ENCODE measurements at places on chromosomes 7 and 10.
A peak's percentile ranks its signal among the peaks of the same experiment; 100 is the strongest.

DNA sequence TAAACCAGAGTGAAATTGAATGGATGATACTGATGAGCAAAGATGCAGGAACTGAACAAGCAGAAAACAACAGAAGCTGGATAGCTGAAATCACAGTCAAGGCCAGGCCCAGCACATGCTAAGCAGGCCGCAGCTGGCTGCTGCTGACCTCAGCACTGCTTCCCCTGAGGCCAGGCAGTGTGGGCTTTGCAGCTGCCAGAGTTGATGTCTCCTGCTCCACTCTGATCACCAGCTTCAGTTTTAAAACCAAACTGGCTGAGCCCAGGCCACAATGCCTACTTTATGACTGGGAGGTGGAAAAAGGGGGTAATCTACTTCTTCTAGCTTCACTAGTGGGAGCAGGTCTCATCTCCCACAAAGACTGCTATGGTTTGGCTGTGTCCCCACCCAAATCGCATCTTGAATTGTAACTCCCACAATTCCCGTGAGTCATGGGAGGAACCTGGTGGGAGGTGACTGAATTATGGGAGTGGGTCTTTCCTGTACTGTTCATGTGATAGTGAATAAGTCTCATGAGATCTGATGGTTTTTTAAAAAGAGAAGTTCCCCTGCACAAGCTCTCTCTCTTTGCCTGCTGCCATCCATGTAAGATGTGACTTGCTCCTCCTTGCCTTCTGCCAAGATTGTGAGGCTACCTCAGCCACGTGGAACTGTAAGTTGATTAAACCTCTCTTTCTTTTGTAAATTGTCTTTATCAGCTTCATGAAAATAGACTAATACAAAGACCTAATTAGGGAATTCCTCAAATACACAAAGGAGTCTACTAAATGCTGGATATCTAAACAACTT lies 136.4 kb upstream of the ITGB1 start:
- DNase-seq: no peak

DNA sequence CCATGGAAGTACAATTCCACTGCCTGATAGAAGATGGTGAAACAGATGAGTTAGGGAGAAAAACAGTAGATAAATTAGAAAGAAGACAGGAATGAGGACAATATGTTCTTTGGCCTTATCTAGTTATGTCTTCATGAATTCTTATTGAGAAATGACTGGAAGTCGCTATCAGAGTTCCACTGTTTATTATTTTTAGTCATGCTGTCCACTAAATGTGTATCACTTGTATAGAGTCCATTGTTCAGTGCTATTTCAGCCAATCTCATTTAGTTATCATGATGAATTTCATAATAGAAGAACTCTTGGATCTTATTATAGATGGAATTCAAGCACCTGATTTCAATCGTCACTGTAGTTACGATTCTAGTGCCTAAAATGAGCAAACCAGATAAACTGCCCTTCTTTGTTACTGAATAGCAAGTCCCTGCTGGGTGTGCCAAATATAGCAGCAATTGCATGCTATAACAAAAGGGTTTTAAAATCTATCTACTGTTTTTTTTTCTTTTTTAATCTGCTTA lies 177.7 kb upstream of the COL1A2 start:
- no peak for DNase-seq

DNA sequence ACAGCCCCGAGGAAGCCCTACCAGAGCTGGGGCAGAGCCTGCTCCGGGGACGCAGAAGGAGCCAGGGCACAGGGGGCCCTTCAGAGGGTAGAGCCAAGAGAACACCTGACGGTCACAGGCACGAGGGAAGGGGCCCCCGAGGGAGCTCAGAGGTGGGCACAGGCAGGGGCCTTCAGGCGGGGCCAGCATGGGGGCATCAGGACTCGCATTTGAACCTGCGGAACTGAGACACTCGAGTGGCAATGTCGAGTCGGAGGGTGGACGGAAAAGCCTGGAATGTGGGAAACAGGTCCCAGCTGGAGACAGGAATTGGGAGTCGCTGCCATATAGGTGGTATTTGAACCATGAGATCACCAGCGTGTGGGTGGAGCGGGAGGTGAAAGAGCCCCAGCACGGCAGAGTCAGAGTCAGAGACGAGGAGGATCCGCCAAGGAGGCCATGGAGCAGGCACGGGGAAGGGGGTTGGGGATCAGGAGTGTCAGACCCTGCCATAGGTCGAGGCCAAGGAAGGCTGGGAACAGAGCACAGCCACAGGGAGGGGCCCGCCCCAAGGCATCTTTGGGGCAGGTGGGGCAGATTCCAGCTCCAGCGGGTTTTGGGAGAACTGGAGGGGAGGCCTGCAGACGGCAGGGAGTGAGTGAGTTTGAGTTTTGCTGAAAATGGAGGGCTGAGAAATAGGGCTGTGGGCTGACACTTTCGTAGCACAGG lies 13.8 kb downstream of the STK32C start:
- DNase-seq: no peak

GRCh38 chr7:128853799-128854198 lies 8.9 kb upstream of the ATP6V1F start:
- no peak for DNase-seq

DNA sequence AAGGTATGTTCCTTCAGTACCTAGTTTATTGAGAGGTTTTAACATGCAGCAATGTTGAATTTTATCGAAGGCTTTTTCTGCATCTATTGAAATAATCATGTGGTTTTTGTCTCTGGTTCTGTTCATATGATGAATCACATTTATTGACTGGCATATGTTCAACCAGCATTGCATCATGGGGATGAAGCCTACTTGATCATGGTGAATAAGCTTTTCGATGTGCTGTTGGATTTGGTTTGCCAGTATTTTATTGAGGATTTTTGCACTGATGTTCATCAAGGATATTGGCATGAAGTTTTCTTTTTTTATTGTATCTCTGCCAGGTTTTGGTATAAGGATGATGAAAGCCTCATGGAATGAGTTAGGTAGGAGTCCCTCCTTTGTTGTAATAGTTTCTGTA lies 204.0 kb upstream of the GNAI1 start:
- no peak for DNase-seq

DNA sequence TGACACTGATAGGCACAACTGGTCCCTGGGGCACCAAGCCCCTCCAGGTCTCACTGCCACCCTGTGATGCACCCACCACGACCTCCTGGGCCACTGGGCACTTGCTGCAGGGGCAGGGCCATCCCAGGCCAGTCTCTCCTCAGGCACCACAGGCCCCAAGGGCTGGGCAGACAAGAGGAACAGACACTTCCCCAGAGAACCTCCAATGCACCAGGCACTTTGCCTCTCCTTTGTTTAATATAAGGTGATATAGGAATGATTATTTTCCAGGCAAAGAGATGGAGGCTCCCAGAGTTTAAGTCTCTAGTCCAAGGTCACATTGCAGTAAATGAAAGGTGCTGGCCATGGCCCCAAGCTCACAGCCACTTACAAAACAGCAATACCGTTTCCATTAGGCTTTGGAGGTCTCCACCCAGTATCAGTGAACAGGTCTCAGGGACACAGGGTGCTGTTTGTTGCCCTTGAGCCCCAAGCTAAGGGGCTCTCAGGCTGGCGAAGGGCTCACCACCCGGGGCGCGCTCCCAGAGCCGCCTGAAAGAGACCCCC lies 4.5 kb downstream of the DEPP1 start:
- DNase-seq: no peak

GRCh38 chr7:99737726-99738125 lies 2.7 kb upstream of the CYP3A7 start:
- DNase-seq: no peak

GRCh38 chr10:79984851-79985250 lies 35.9 kb upstream of the SFTPD start:
- DNase-seq: no peak

DNA sequence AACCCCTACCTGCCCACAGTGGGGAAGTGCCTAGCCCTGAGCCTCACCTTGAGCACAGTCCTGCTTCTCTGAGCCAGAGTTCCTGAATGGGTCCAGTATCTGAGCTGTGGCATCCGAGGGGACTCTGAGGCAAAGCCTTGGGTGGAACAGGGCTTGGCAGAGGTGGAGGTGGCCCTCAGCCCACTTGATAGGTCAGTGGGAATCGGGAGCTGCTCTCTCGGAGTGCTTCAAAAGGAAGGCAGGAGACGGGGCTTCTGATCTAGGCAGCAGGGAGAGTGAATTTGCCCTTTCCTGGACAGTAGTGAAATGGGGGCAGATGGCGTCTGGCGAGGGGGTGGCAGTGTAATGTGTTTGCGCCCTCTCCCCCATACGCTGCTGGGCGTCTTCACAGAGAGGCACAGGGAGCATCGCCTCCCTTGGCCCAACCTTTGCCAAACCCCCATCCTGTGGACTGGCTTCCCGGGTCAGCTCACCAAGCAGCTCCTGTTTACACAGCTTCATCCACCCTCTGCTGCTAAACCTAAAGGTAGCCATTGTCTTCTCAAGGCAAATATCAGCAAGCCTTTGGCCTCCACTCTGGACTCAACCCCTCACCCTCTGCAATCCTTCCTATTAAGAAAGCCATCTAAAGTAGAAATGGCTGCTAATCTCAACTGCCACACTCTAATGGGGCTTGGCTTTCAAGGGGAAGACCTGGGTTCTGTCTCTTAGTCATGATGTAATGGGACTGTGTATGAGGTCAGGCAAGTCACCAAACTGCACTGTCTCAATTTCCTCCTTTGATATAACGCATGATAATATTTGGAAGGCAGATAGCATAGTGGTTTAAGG lies 21.1 kb upstream of the VDAC2 start:
- no peak for DNase-seq

DNA sequence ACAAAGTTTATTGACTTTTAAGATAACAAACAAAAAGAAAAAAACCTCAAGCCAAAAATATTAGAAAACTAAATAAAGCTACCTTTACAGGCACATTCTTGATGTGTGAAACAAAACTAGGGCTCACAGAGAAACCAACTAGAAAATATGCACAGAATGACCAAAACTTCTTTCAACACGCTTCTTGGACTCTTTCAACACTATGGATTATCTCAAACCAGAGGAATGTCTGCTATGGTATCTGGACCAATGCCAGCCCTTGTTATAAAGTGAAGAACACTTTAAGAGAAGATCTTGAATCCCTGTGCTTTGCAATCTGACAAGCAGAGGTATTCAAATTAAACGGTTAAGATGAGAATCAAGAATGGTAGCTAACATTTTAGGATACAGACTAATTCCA lies 76.6 kb downstream of the DNAJC1 start:
- no peak for DNase-seq

- no peak for DNase-seq
These were observed 20.5 kb downstream of the CASD1 start for GRCh38 chr7:94530109-94530508.

- DNase-seq: no peak
These were observed 680 bp downstream of the C7orf57 start for GRCh38 chr7:48035967-48036478.

DNA sequence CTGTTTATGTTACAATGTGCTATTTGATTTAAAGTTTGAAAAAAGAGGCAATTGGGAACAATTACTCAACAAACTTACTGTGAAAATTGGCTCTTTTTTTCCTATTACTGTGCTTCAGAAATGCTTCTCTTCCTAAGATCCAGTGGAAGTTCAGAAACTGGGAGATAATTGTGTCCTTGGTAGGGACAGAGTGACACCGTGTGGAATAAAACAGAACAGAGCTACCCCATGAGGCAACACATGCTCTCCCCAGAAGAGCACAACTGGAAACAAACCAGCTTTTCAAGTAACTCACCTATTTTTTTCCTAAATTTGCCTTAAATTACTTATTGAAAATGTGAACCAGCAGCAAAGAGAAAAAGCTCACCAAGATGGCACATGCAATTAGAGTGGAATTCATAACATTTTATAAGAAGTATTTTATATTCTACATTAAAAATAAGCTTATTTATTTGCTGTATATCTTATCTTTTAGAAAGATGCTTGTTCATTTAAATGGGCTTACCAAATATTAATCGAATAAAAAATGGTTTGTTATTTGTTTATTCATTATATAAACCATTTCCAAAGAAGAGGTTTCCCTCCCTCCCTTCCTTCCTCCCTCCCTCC lies 346.1 kb upstream of the ANKRD30A start:
- DNase-seq: no peak

GRCh38 chr10:48332871-48333216 lies 26.4 kb downstream of the MAPK8 start:
- DNase-seq: no peak

GRCh38 chr10:115095758-115096157 lies 2.6 kb downstream of the ATRNL1 start:
- no peak for DNase-seq

GRCh38 chr10:101050208-101051069 lies 11.3 kb upstream of the KAZALD1 start:
- peak; percentile 74 for DNase-seq

GRCh38 chr7:37440738-37441385 lies 7.8 kb downstream of the ELMO1 start:
- DNase-seq: peak; percentile 5

GRCh38 chr7:135978624-135979023 lies 1.5 kb upstream of the MTPN start:
- no peak for DNase-seq

GRCh38 chr10:93554316-93554663 lies 12.2 kb upstream of the FFAR4 start:
- no peak for DNase-seq

- no peak for DNase-seq
These were observed 64.6 kb upstream of the ELN start for GRCh38 chr7:73963252-73963822.

DNA sequence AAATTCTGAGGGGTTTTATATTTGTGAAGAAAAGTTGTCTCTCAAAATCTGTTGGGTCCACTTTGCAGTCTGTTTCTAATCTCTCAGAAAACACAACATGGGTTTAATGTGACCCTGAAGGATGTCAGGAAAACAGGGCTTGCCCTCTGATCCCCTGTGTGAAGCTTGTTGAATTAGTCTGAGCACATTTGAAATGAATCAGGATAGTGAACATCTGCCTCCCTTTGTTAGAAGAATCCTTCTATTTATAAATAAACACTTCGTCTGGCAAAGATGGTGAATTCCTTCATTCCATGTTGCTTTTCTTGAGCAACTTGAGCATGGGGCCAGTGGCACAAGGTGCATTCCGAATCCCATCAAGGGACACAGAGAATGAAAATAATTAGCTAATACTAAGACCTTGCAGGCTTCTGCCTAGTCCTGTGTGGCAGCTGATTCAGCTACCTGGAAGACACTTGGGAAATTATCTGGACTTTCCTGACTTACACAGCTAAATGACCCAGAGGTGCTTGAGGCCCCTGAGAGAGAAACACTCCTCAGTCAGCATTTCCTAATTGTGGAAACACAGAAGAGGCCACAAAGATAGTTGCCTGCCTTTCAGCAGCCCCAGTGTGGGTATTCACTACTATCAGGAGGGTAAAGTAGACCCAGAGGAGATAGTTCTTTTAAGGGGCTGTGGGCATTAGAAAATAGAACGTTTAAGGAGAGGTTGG lies 305.5 kb downstream of the C7orf25 start:
- DNase-seq: no peak

DNA sequence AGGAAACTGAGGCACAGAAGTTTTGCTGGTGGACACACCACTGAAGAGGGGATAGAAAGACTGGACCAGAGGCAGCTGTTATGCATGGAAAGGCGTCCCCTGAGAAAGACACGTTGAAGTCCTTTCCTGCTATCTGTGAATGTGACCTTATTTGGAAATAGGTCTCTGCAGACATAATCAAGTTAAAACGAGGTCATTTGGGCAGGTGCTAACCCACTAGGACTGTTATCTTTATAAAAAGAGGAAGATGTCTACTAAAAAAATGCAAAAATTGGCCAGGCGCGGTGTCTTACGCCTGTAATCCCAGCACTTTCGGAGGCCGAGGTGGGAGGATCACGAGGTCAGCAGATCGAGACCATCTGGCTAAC lies 31.6 kb downstream of the ELMO1 start:
- DNase-seq: no peak
